CD4-positive, alpha-beta T cell (primary cell): ENCODE measurements at places on chromosomes 1 and 21. TPM values are rescaled to one million over a fixed set of nuclear protein-coding genes. Genes with fewer than 3 reads are reported as not detected.

The ADAMTSL4 gene
- total RNA-seq: 0.22 TPM

The GJB3 gene
- not detected for total RNA-seq

The GUCA2B gene
- total RNA-seq: not detected

The MPZ gene
- total RNA-seq: 3.1 TPM

DNA sequence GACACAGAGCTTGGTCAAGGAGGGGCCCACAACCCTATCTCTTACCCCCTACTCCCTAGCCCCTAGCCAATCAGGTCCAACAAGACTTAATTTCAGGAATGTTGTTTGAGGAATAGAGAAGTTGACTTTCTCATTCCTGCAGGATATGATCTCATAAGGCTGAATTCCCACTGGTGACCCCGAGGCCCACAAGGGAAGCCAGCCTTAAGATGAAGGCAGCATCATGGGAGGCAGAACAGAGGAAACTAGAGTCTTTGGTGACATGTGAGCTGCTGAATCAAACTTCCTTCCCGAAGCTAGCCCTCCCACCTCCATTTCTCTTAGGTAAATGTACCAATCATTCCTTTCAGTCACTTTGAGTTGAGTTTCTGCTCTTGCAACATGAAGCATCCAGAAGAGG lies 9.1 kb upstream of the PDIK1L start:
- no peaks in the 10 kb centered on the region for H3K36me3 ChIP-seq
- DNase-seq: no peak
- H3K27me3 ChIP-seq: no peaks in the 10 kb centered on the region
- no peak overlapping the region for H3K4me3 ChIP-seq
- H3K27ac ChIP-seq: no peak overlapping the region
- peaks cover 5% of the 10 kb centered on the region for H3K4me1 ChIP-seq

GRCh38 chr1:223500560-223501425 lies 107.6 kb downstream of the CCDC185 start:
- no peak overlapping the region for H3K27ac ChIP-seq
- no peaks in the 10 kb centered on the region for H3K4me1 ChIP-seq
- no peak for DNase-seq
- H3K36me3 ChIP-seq: no peaks in the 10 kb centered on the region

- no peaks in the 10 kb centered on the region for H3K36me3 ChIP-seq
- no peaks in the 10 kb centered on the region for H3K27me3 ChIP-seq
- H3K4me1 ChIP-seq: no peaks in the 10 kb centered on the region
- H3K4me3 ChIP-seq: no peak overlapping the region
- DNase-seq: no peak
- no peak overlapping the region for H3K27ac ChIP-seq
Observed at GRCh38 chr1:74835051-74835450, 102.1 kb downstream of the TYW3 start.

DNA sequence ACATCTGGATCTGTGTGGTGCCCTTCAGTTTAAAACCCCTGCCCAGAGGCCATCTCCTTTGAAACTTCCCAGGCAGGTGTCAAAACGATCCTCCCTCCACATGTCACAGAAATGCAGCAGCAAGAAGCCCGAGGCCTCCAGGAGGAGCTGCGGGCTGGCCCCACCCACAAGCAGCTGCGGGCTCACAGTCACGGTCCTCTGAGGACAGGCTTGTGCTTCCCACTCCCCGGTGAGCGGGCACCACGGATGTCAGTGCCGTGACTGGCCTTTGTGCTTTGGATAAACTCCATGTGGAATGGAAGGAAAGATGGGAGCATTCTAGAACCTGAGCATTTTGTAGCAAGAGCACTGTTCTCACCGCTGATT lies 65.8 kb downstream of the SIK1 start:
- DNase-seq: no peak
- no peak overlapping the region for H3K27ac ChIP-seq
- no peak overlapping the region for H3K4me3 ChIP-seq
- no peaks in the 10 kb centered on the region for H3K36me3 ChIP-seq
- H3K4me1 ChIP-seq: peaks cover 30% of the 10 kb centered on the region
- H3K27me3 ChIP-seq: no peaks in the 10 kb centered on the region

- no peaks in the 10 kb centered on the region for H3K36me3 ChIP-seq
- H3K4me1 ChIP-seq: peaks cover 23% of the 10 kb centered on the region
- no peak overlapping the region for H3K27ac ChIP-seq
- no peak for DNase-seq
Observed at GRCh38 chr1:52139817-52140540, 1.9 kb upstream of the ZFYVE9 start.

GRCh38 chr1:74455390-74455789 lies 57.0 kb downstream of the LRRC53 start:
- no peaks in the 10 kb centered on the region for H3K36me3 ChIP-seq
- no peak for DNase-seq
- no peaks in the 10 kb centered on the region for H3K4me1 ChIP-seq
- H3K27ac ChIP-seq: no peak overlapping the region

- H3K4me1 ChIP-seq: peaks cover 12% of the 10 kb centered on the region
- no peak overlapping the region for H3K4me3 ChIP-seq
- no peak overlapping the region for H3K27ac ChIP-seq
Observed at GRCh38 chr1:28115267-28115666, 26.9 kb upstream of the EYA3 start.

- no peaks in the 10 kb centered on the region for H3K27me3 ChIP-seq
- DNase-seq: no peak
- H3K36me3 ChIP-seq: no peaks in the 10 kb centered on the region
- H3K4me3 ChIP-seq: no peak overlapping the region
Observed at GRCh38 chr1:76279101-76279748, 204.7 kb downstream of the ST6GALNAC3 start.

- peaks cover 26% of the 10 kb centered on the region for H3K4me1 ChIP-seq
- H3K27me3 ChIP-seq: no peaks in the 10 kb centered on the region
- H3K4me3 ChIP-seq: no peak overlapping the region
- no peaks in the 10 kb centered on the region for H3K36me3 ChIP-seq
Observed at GRCh38 chr21:46600978-46601377, 3.9 kb downstream of the S100B start.
